T-cell (primary cell): ENCODE measurements at places on chromosomes 2 and 18. TPM values are rescaled to one million over a fixed set of nuclear protein-coding genes. Genes with fewer than 3 reads are reported as not detected.

Gene CFAP221
- total RNA-seq = not detected

Gene CHRNA1
- total RNA-seq = not detected

Gene MTIF2
- total RNA-seq = 21.9 TPM

Gene CNGA3
- total RNA-seq = not detected

Gene IL36RN
- total RNA-seq = not detected

DNA sequence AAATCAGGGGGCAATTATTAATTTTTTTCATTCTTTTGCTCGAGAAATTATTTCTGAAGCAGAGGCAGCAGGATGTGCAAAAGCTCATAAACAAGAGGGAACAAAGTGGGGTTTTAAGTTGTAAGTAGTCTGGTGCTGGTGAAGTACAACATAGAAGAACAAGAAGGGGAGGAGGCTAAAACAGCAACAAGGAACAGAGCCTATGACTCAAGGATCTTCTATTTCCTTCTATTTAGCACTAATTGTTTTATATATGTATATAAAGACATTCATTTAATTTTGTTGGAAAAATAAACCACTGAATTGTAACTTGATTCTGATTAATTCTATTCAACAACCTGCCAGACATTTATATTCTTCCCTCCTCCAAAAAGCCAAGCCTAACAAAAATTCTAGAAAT is 35.0 kb downstream of the YES1 start:
- no peak for DNase-seq

DNA sequence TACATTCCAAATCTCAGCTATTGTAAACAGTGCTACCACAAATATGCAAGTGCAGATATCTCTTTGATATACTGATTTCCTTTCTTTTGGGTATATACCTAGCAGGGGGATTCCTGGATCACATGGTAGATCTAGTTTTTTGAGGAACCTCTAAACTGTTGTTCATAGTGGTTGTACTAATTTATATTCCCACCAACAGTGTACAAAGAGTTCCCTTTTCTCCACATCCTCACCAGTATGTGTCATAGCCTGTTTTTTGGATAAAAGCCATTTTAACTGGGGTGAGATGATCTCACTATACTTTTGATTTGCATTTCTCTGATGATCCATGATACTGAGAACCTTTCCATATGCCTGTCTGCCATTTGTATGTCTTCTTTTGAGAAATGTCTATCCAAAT is 6.3 kb upstream of the CCNT2 start:
- no peak for DNase-seq

- DNase-seq = no peak
Observed at GRCh38 chr2:45141883-45142866, 132.9 kb upstream of the SIX2 start.

GRCh38 chr2:220209093-220209492 is 581.7 kb downstream of the SLC4A3 start:
- DNase-seq = no peak

GRCh38 chr2:89833116-89833779 is 1141.8 kb downstream of the RPIA start:
- DNase-seq = peak; percentile 24

Gene LAMA3
- total RNA-seq = 0.44 TPM

- no peak for DNase-seq
Observed at GRCh38 chr2:126894585-126895182, 4.0 kb upstream of the TEX51 start.

Gene IL36G
- total RNA-seq = not detected

- no peak for DNase-seq
Observed at GRCh38 chr2:216875862-216876261, 16.0 kb upstream of the TNP1 start.

Gene MAL
- 160 TPM for total RNA-seq

Gene SERPINB3
- total RNA-seq = not detected

Gene GPAT2
- 3.7 TPM for total RNA-seq

Gene LCT
- total RNA-seq = 0.10 TPM

Gene CCDC141
- total RNA-seq = 26.3 TPM

GRCh38 chr2:219433666-219434467 is 776 bp upstream of the SPEG start:
- DNase-seq = no peak

GRCh38 chr18:79515944-79516351 is 120.2 kb downstream of the NFATC1 start:
- DNase-seq = no peak

GRCh38 chr2:218910741-218911140 is 30.1 kb downstream of the WNT10A start:
- DNase-seq = no peak

- DNase-seq = no peak
Observed at GRCh38 chr18:47075098-47075883, 39.9 kb upstream of the ELOA2 start.

Gene FAM117B
- total RNA-seq = 26.4 TPM

Gene AKAIN1
- total RNA-seq = not detected

DNA sequence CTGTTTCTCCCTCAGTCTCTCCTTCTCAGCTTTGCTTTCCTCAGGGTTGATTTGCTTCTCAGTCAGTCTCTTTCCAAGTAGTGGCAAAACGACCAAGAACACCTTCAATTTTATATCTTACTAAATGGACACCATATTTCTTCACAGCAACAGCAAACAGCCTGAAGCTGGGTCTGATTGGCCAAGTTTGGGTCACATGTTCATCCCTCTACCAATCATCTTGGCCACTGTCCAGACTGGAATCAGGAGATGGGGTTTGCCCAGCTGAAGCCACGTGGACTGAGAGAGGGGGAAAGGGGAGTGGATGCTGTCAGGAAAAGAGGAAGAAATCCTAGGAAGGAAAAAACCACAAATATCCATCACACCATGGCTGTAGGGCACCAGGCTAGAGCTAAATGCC is 42.0 kb upstream of the ACMSD start:
- no peak for DNase-seq

DNA sequence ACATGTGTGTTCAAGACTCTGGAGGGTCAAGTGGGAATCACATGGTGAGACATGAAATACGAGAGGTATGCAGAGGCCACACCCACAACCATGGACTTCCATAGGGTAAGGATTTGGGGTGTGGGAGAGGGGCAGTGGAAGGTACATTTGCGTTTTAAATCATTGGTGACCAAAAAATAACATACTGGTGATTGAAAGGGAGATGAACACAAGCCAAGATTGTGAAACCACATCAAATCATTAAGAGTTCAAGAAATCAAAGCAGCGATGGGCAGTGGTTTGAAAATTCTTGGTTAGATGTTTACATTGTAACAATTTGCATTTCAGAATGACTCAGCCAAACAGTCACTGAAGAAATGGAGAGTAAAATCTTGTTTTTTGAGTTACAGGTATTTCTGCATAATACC is 1.9 kb upstream of the CABYR start:
- DNase-seq = no peak

Gene CIB4
- total RNA-seq = not detected

Gene UGT1A8
- total RNA-seq = not detected

DNA sequence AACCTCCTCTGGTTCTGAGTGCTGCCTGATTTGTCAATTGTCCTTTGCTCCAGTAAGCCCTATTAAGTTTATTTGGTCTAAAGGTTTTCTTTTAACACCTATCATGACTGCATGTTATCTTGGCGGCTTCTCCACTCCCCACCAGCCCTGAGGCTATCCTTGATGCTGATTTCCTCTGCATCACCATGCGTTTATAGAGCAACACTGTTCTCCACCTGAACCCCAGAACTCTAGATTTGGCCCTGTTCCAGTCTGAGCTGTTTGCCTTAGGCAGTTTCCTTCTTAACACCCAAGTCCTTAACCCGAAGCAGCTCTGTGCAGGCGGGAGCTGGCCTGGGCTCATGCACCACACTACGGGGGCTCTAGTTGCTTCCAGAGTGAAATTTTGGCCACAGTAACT is 98.2 kb upstream of the NPAS2 start:
- no peak for DNase-seq

- no peak for DNase-seq
Observed at GRCh38 chr2:8009010-8009597, 672.8 kb upstream of the ID2 start.

GRCh38 chr2:28534817-28535216 is 39.0 kb downstream of the PLB1 start:
- no peak for DNase-seq

Gene HOXD13
- total RNA-seq = not detected

DNA sequence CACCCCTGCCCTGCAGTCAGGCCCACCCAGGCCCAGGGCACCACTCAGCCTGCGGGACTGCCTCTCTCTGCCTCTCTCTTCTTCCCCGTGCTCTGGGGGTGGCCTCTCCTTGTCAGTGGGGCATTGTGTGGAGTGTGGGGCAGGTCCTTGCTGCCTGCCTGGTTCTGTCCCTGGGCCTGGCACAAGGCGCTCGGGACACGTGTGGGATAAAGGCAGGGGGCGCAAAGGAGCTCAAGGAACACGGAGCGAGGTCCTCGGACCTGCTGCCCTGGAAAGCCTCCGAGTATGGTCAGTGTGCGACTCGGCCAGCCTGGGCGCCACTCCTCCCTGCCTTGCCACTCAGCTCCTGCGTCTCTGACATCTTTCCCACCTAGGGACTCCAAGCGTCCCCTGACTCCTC is 262.2 kb downstream of the HDAC4 start:
- DNase-seq = no peak

- no peak for DNase-seq
Observed at GRCh38 chr2:232891621-232892071, 21.6 kb downstream of the SNORC start.

GRCh38 chr2:224260372-224261020 is 141.4 kb downstream of the FAM124B start:
- DNase-seq = no peak

- no peak for DNase-seq
Observed at GRCh38 chr2:98712145-98712544, 18.8 kb downstream of the MGAT4A start.

DNA sequence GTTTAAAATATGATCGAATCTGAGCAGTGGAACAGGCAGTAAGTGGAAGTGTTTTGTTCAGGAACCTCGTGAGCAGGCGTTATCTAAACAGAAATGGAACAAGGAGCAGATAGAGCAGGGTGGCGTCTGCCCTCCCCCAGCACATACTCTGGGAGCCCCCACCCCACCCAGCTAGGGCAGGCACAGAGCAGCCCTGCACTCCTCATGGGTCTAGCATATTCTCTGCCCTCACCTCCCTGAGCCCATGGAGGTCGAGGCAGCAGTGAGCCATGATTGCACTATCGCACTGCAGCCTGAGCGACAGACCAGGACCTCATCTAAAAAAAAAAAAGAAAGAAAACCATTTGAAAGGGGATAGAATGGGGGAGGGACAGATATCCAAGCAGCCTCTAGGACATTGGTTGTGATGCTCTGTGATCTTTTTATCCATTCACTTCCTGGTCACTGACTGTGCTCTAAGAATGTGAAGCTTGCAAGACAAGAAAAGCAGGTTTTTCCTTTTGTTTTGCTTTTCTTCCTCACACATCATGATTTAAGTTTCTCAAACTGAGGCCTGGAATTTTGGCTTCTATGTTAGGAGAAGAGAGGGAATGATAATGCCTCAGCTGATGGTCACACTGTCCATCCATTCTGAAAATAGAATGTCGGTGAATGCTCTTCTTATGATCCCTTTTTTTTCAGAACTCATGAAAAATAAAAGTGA is 3.1 kb downstream of the MLPH start:
- DNase-seq = no peak

GRCh38 chr18:34529358-34530335 is 180.5 kb upstream of the DTNA start:
- DNase-seq = no peak

- DNase-seq = no peak
Observed at GRCh38 chr2:232061265-232061664, 99.8 kb downstream of the DIS3L2 start.

DNA sequence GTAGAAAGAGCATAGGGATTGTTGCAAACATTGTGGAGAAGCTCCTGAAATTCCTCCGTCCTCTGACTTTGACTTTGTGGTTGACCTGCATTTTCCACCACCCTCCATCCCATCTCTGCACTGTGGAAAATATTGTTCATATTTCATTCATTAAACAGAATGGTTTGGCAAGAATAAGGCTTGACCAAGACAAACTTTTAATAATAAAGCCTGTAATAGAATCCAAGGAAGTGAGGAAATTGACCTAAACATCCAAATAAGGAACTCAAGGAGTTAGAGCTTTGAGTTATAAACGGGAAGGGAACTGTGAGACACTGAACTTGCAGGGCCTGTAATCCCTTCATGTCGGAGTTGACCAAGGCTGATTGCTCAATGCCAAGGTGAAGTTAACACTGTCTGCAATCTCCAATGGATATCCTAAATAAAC is 115.2 kb downstream of the GFPT1 start:
- DNase-seq = no peak

- DNase-seq = peak; percentile 26
Observed at GRCh38 chr18:35143622-35144596, 96.9 kb upstream of the ZNF397 start.

DNA sequence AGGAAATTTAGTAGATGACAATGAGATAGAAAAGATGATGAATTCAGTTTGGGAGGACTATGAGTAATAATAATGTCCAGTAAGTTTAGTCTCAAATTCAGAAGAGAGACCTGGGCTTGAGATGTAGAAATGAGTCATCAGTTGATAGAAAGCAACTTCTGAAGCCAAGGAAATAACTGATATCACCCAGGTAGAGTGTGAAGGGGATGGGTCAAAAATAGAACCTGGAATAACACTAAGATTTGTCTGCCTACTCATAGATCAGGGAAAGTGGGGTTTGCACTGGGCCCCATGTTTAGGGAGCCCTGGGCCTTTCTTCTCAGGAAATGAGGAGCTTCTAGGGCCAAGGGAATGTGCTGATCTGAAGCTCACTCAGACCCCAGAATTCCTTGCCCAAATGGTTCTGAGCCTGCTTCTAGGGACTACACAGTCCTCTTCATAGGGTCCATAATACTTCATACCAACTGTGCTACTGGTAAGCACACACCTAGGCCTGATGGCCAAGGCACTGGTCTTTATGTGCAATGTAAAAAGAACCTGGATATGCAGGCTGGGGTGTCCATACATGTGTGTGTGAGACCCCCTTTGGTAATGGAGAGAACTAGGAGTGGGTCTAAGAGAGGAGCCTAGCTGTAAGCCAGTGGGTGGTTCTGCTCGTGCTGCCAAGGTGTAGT is 141.2 kb downstream of the IKZF2 start:
- DNase-seq = no peak

GRCh38 chr18:1014509-1014908 is 109.8 kb downstream of the ADCYAP1 start:
- DNase-seq = no peak

Gene PKP4
- 17.3 TPM for total RNA-seq

DNA sequence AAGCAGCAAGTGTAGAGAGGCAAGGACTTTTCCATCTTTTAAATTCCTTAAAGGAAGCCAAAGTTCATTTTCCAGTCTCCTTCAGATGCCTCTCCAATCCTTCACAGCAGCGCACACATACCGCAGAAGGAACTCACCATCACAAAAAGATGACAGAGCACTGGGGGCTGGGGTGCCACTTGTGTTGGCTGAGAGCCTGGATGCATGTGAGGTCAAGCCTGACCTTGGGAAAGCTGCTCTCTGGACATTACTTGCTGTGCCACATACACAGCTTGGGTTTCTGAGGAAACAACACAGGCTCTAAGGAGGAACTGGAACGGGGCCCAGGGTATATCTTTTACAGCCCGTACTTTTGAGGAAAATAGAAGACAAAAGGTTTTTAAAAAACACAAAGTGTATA is 364.3 kb upstream of the MEX3C start:
- no peak for DNase-seq
